Stimulated activated CD8-positive, alpha-beta memory T cell treated with anti-CD3 and anti-CD28 coated beads, Interleukin-15, amount 100 ng/mL, for 24 hours (primary cell): ENCODE measurements at places on chromosomes 3 and 15.

DNA sequence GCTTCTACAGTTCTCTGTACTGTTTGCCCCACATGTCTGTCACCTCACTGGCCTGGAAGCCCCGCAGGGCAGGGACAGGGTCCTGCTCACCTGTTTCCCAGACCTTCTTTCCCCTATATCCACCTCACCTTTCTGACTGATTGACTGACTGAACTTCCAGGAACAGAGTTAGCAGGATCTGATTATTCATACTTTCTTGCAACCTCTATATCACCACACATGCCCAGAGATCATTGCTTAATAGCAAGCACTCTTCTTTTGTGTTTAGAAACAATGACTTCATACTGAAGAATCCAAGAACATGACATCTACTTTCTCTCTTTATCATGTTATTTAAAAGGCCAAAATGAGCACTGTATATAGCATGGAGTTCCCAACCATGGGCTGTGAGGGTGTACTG lies 18.0 kb upstream of the CLEC3B start:
- DNase-seq: no peak

DNA sequence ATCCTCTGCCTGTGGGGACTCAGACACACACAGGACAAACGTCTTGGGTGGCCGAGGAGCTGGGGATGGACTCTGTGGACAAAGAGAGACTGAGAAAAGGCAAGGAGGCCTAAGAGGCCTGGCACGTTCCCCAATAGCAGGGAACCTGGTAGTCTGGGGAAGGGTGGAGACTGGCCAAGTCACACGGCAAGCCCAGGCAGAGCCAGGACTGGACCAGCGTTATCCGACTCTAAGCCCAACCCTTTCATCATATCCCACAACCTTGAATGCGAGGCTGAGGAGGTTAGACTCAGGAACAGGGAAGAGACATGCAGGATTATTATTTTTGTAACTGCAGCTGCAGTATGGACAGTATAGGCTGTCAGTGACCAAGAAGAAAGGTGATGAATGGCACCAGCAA lies 53.4 kb downstream of the SLC6A11 start:
- DNase-seq: no peak

GRCh38 chr3:64924961-64925360 lies 237.2 kb upstream of the ADAMTS9 start:
- no peak for DNase-seq

- no peak for DNase-seq
These were observed 1259.0 kb downstream of the ZPLD1 start for GRCh38 chr3:103693831-103694230.

GRCh38 chr3:139546772-139547171 lies 7.2 kb upstream of the RBP1 start:
- no peak for DNase-seq

DNA sequence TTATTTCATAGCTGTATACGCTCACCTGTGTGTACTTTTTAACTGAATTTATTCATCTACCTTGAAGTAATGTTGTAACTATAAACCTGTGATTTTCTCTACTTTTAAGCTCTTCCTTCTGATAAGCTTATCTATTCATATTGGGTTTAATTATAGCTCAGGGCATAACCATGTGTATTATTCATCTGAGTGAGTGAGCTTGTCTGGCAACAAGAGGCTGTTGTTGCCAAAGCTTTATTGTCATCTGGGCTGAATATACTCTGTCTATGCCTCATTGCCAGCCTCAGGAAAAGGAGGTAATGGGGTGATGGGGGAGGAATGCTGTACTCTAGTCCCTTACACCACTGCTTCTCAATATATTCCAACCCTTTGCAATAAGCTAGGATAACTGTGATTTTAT lies 292.4 kb downstream of the UBE2E2 start:
- DNase-seq: no peak

DNA sequence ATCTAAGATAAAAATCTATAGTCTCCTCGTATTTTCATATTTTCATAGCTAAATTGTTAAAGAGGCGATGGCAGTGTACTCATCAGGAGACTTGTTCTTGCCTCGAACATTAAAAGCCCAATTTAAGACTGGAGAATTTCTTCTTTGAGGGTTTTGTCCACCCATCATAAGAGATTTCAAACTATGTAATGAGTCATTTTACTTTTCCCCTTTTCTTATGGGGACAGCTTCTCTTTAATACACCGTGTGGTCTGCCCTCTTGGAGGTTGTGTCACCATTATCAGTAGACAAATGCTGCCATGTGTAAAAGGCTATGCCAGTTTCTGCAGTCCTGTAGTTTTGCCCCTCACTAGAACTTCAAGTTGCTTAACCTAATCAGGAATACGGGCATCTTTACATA lies 16.9 kb downstream of the TGFBR2 start:
- no peak for DNase-seq

GRCh38 chr3:18531662-18532061 lies 106.5 kb upstream of the SATB1 start:
- DNase-seq: no peak

GRCh38 chr15:71312731-71313460 lies 197.6 kb downstream of the THSD4 start:
- DNase-seq: no peak

- DNase-seq: no peak
These were observed 289.1 kb upstream of the DNAJC19 start for GRCh38 chr3:181278468-181279238.

- no peak for DNase-seq
These were observed 456.7 kb downstream of the NTRK3 start for GRCh38 chr15:87799838-87800237.

DNA sequence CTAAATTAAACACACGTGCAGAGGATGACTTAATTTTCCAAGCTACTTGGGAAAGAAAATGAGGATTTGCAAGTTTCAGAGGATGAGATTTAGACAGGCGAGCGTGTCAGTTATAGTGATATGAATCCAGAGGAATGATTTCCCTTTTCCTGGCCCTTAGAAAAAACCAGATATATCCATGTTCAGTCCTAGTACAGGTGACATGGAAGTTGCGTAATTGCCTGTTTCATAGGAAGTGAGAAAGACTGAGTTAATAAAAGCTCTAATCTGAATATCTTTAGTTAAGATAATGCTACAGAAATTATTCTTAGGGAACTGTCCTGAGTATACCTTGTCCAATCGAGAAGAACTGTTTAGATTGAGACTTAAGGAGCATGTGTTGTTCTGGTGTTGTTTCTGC lies 490.5 kb downstream of the ZNF385D start:
- DNase-seq: no peak

- no peak for DNase-seq
These were observed 64.2 kb downstream of the HACD2 start for GRCh38 chr3:123520656-123521055.

GRCh38 chr3:99508191-99508590 lies 130.2 kb upstream of the COL8A1 start:
- no peak for DNase-seq

GRCh38 chr15:72536506-72536905 lies 62.4 kb downstream of the ARIH1 start:
- DNase-seq: no peak

DNA sequence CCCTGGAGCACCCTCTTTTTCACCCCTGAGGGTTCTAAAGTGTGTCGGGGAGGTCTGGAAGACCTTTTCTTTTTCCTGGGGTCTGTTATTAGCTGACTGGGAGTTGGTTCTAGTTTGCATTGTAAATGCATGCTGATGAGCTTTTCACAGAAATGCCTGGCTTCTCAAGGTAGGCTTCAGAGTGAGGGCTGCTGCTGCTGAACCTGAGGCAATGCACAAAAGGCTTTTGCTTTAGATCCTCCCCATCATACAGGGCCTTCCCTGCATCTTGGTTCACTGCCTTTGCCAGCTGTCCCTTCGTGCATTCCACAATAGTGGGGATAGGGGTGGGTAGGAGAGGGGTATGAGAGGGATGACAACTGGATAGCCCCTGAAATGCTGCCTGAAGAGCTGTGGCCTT lies 46.6 kb downstream of the FAH start:
- DNase-seq: no peak

- no peak for DNase-seq
These were observed 52.2 kb upstream of the POLR2M start for GRCh38 chr15:57654153-57654852.

DNA sequence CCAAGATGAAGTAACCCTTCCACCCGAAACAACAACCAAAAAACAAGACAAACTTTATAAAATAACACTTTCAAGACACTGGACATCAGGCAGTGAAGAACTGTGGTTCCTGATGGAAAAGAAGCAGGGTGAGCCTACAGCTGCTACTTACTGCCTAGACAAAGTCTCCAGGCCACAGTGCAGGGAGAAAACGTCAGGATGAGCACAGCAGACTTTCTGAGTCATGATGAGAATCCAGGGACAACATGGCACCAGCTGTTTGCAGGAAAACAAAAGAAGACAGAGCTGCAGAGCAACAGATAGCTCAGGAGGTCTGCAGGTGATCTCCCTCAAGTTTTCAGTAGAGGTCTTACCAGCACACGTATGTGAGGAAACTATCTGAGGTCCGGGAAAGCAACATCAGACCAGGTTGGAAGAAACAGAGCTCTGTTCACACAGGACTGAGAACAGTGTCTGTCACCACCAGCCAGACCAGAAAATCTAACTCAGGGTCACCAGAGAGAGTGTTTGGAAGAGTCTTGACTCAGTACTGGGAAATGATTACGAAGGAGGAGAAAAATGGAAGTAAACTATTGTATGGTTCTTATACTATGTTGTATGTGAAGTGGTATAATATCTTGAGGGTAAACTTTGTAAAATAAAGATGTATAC lies 108.9 kb downstream of the ANO10 start:
- no peak for DNase-seq

GRCh38 chr3:120196812-120197211 lies 88.2 kb downstream of the GPR156 start:
- DNase-seq: no peak

DNA sequence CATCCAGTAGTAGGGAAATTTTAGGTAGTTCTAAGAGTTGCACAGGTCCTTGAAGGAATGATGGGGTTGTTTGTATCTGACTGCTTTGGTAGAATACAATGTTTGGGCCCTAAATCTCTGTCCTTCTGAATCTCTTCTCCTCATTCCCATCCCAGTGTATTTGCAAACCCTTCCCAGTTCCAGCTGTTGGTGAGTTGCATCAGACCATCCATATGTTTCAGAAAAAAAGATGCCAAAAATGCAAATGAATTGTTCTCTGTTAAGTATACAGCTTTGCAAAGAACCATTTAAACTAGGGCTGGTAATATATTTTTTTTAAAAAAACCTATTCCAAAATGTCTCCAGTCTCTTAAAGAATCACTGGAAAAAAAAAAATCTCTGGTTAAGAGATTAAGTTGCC lies 250.8 kb upstream of the FEZF2 start:
- no peak for DNase-seq

DNA sequence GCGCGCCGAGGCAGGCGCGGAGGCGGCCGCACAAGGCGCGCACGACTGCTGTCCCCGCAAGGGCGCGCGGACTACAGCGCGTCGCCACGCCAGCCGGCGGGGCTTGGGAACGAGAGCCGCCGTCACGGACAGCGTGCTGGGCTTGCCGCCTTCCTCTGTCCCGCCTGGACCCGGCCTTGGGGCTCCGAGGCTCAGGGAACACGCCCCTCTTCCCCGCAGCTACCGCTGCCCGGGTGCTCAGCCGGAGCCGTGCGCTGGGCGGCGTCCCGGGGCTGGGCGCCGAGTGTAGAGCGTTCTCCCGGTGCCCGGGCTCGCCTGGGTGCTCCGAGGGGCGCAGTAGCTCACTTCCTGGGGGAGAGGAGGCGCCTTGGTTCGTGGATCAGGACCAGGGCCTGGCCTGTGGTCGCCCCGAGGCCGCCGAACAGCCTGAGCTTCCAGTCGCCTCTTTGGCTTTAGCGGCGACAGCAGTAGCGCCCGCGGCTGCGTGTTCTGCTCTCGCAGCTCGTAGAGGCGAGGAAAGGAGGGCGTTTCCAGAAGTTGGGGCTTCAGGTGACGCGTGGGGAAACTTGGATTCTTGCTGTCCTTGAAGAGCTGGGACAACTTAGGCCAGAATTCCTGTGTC lies 226.7 kb upstream of the C2CD4B start:
- peak; percentile 6 for DNase-seq

GRCh38 chr3:119978554-119979208 lies 115.6 kb downstream of the GSK3B start:
- DNase-seq: no peak

- DNase-seq: no peak
These were observed 313.9 kb downstream of the WDR72 start for GRCh38 chr15:53445531-53445930.

- DNase-seq: no peak
These were observed 7.6 kb upstream of the COL8A1 start for GRCh38 chr3:99630815-99631214.

- no peak for DNase-seq
These were observed 87.3 kb upstream of the C15orf61 start for GRCh38 chr15:67433495-67434099.

DNA sequence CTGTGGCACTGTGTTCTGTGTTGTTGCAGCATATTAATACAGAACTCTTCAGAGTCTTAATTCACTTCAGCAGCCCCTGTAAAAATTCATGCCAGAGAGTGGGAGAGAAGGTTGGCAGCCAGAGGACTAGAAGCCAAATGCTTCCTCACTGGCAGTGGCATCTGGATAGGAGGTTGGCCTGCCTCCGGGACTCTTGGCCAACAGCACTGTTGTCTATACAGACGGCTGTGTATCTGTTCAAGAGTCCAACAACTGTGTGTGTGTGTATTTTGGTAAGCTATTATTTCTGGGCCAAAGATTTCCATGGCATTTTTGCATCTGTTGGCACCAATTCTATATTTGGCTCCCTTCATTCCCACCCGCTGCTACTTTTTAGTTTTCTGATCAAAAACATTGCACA lies 156.0 kb upstream of the SOX2 start:
- no peak for DNase-seq

DNA sequence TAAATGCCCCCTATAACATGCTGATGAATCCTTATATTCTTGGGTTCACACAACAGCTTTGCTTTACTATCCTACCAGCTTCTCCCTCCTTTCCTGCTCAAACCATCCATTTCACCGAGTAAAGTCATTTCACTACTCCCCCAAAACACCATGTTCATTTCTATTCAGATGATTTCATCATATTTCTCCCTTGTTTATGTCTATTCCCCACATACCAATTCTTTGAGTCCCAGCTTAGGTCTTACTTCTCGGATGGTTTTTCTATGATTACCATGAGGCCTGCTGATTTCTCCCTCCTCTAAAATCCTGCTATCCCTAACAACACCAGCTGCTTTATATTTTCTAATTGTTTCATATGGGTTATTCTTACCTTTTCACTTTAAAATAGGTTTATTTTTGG lies 231.4 kb downstream of the TIGIT start:
- DNase-seq: no peak

- DNase-seq: no peak
These were observed 46.3 kb upstream of the SMAD3 start for GRCh38 chr15:67019069-67019468.

DNA sequence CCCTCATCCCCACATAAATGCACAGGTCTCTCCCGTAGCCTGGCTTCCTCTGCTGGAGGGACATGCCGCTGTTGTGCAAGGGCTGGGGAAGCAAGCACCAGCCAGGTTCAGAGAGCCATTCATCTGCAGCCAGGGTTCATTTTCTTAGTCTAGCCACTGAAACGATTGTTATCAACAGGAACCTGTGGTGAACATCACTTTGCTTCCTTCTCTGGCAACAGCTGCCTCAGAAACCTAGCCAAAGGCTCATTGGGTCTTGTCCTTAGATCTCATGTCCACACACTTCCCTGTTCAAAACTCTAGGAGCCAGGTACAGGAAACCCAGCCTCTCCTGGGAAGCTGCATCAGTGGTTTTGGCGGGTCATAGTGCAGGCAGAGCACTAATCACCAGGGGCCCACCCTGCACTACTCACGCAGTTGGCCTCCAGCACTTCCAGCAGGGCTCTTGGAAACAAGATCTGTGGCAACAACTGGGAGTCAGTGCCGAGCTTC lies 47.0 kb downstream of the OXNAD1 start:
- DNase-seq: no peak
